ENCODE measurements at places on chromosomes 2 and 18.

DNA sequence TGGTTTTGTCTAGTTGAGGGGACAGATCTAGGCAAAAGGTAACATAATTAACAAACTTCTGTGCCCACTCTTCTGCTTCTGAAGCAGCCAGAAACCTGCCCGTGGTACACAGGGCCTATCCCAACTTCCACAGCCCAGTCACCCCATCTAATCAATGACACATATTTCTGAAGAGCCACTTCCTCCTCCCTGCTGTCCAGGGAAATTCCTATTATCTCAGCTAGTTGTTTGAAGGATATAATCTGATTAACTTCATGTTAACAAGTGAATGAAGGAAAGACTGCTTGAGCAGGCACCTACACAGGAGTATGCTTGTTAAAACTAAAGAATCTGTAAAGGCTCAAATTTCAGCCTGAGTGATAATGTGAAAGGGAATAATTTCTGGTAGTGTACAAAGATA is 61.4 kb downstream of the CCDC148 start:
- DNase-seq: no peak

GRCh38 chr18:56542476-56542875 is 95.9 kb downstream of the TXNL1 start:
- DNase-seq: no peak

- no peak for DNase-seq
Observed at GRCh38 chr2:27573452-27573851, 9.4 kb upstream of the ZNF512 start.

DNA sequence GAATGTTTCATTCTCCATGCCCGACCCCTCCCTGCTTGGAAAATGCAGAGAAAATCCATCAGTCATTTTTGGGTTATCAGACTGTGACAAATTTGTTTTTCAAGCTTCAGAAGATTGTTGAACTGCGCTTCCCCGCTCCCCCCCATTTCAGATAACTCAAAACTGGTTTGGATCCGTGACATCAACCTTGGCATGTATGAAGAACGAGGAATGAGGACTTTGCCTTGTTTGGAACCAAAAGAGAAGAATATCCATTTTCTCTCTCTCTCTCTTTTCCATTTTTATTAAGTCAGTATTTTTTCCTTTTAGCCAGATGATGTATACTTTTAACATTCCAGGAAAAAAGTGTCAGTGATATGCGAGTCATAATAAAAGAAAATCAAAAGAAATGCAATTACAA is 171.6 kb downstream of the BCL2 start:
- no peak for DNase-seq

DNA sequence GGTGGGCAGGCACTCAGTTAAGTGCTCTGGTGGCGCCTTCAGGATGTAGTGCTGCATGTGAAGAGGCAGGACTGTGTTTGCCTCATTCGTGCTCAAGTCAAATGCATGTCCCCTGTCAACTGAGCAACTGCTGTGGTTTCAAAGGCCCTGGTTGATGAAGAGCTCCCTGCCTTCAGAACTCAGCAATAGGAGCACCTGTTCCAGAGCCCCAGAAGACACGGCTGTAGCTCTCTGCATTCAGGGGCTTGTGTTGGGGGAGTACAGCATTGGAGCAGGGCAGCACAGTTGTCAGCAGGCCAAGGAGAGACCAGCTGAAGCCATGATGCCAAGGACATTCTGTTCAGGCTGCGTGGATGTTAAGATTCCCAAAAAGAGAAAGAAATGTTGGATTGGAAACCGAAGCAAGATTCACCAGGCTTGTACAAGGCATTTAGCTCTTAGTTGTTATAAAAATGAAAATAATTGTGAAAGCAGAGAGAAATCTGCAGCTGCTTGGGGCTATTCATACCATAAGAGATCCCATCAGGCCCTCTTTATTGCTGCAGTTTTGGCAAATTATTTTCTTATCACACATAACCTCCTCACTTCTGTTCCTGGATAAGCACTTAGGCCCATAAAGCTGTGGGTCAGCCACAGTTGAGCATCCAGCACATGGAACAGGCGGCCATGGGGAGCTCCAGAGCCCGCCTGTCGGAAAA is 252.4 kb upstream of the ZNF521 start:
- DNase-seq: no peak

DNA sequence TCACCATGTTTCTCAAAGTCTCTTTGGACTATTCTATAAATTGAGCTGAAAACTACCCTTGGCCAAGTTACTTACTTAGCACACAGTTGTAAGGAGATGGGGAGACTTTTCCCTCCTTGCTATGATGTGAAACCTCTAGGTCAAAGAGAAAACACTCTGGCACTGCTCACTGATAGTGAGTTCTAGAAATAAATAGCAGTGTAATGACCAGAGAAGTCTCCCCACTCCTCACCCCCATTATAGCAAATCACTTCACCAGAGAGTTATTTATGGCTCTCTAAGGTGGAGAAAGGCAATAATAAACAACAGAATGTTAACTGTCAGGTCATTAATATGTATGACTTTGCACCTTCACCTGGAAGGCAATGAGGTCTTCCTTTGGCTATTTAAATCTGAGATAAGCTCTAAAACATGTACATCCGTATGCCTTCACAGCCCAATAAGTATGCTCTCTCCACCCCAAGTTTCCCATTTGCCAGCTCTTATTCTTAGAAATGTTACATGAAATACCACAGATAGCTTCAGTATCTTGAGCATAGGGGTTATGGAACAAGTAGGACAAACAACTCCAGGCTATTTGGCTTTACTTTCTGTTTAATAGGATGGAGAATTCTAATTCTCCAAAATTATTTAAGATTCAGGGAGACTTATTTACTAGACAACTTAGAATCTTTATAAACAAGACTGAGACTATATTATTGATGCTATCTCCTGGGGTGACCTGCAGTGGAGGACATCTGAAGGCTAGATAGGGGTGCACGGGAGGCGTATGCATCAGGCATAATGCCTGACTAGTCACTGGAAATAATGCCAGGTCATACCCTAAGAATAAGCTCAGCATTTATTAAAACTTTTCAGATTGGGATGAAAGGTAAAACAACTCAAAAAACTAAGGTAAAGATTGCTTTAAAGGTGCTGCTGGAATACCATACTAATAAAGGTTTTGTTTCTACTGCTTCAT is 65.3 kb upstream of the DTNB start:
- no peak for DNase-seq

- no peak for DNase-seq
Observed at GRCh38 chr2:25184254-25184653, 15.9 kb upstream of the POMC start.

DNA sequence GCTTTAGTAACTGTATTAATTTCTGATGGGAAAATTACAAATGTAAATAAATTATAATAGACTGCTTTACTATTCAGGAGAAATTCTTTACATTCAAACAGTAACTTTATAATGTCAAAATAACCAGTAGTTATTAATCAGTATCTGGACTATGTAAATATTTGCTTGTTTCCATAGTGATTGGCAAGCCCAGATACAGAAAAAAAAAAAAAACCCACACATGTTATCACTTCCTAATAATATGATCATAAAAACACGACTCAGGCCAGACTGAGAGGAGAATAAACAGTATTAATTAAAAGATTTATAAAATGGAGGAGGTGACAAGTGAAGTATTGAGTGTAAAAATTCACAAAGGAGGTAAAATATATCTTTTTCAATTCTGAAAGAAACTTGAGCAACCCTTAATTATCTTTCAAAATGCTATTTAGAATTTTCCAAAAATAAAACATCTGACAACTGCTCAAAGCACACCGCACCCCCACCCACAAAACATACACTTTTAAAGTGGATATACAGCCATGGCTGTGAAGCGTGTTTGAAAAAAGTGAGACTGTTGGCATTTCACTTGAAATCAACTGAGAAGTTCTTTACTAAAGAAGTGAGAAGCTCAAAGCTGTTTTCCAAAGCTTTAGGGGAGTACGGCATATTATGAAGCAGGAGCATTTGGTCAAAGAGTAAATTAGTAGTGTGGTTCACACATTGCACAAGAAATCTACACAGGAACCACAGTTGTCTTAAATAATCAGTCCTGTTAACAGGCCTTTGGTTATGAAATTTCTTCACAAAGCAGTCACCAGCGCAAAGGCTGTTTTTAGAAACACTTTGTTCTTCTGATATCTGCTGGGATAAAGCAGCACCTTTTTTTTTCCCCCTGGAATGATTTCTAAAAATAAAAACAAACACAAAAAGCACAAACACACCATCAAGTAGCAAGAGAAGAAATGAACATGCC is 475.8 kb downstream of the TXNL1 start:
- no peak for DNase-seq

- no peak for DNase-seq
Observed at GRCh38 chr2:111640480-111640879, 243.5 kb downstream of the ANAPC1 start.

DNA sequence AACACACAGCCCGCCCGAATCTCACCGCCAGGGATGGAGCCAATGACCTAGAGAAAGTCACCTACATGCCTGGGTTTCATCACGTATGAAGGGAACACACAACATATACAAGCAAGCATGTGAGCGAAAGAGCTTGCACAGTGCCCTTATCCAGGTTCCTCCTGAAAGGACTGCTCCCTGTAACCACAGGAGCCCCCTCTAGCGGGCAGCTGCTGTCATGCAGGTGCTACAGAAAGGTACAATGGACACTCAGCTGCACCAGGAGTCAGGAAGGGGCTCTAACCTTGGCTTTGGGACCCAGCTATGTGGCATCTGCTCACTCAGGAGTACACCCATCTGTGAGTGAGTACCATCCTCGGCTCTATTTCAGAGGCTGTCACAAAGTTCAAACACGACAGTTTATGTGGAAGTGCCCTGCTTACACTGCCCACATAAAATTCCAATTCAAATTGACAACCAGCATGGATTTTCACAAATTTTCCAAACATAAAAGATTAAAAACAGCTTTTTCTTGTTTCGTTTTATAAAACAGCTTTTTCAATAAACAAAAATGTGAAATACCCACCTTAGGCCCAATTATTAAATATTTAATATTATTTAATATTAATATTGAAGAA is 3.5 kb downstream of the NDUFA10 start:
- no peak for DNase-seq

GRCh38 chr18:50011813-50012435 is 183.0 kb downstream of the MYO5B start:
- no peak for DNase-seq

DNA sequence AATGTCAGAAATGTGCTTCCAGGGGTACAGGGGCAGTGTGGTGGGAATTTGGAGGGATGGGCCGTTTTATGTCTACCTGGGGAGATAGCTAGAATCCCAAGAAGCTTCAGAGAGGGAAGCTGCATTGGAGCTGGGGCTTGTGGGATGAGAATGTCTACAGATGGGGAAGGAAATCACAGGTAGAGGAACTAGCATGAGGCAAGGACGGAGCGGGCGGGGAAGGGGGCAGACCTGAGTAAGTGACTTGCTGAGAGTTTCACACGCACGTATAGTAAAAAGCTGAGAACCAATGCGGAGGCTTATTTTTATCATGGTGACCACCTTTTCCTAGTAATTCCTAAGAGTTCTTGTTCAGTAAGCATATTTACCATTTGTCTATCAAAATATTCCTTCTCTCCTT is 6.3 kb downstream of the C2orf80 start:
- DNase-seq: no peak

GRCh38 chr2:175282886-175283285 is 101.4 kb upstream of the ATP5MC3 start:
- no peak for DNase-seq

- DNase-seq: no peak
Observed at GRCh38 chr2:68765739-68766375, 31.2 kb downstream of the ARHGAP25 start.

DNA sequence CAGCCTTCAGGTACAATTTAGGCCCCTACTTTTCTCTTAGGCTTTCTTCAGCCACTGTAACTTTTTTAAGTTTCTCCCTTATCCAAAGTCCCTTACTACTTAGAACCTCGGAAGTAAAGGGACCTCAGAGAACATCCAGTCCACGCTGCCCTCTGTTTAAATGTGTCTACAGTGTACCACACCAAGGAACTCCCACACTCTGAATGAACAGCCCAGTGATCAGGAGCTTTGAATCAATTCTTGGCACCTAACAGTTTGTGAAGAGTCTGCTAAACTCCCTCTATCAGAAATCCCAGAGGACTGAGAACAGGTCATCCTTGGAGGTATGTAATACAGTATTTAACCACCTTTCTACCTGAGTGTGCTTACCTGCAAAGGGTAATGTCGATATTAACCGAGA is 11.6 kb upstream of the MALT1 start:
- no peak for DNase-seq

- DNase-seq: no peak
Observed at GRCh38 chr2:134457765-134458472, 204.0 kb downstream of the MGAT5 start.

DNA sequence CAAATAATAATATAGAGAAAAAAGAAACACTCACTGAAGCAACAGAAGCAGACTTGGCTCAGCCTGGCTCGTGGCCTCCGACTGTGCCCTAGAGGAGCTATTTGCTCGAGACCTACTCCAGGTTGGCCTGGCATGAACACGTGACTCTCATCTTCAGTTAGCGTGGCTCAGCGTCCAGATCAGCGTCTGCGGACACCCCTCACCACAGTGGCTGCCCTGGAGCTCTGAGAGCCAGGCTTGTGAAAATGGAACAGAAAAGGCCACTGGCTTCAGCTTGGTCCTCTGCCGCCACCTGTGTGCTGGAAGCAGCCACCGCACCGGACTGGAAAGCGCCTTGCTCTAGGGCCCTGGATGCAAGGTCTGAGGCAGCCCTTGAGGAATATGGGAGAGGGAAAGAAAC is 1184.0 kb upstream of the GYPC start:
- no peak for DNase-seq

- DNase-seq: no peak
Observed at GRCh38 chr2:81876624-81877023, 1572.1 kb upstream of the LRRTM1 start.

DNA sequence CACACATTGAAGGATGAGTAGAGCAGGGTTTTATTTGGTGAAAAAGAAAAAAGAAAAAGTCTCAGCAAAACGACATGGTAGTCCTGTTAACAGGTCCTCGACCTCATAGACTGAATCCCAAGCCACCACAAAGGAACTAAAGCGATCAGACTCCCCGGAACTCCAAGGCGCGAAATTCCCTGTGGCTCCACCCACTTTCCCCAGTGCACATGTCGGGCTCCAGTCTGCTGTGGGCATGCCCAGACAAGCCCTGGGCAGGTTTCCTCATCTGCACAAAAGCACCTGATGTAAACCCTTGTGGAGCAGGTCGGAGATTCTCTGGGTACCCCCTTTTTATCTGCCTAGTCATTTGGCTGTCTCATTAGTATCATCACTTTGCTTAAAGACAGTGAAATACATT is 170.7 kb upstream of the FSIP2 start:
- DNase-seq: no peak

DNA sequence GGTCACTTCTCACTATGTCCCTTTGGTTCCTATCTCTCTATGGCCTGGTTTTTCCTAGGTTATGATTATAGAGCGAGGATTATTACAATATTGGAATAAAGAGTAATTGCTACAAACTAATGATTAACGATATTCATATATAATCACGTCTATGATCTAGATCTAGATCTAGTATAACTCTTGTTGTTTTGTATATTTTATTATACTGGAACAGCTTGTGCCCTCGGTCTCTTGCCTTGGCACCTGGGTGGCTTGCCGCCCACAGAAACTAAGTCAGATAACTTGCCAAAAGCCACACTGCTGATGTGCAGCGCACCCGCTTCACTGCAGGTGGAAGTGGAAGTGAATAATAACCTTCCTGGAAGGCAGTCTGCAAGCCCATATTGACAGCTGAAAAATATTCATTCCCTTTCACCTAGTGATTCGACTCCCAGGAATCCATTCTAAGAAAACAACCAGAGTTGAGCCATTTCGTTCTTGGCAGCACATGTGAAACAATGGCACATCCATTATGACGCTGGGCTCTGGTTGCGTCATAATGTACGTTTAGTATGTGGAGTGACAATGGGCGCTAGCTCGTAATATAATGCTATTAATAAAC is 725 bp upstream of the ANKRD53 start:
- no peak for DNase-seq

- no peak for DNase-seq
Observed at GRCh38 chr2:157218911-157219310, 38.6 kb upstream of the GALNT5 start.
